Right atrium auricular region (tissue), 2 donors: ENCODE measurements at places on chromosomes 1 and 21. TPM values are rescaled to one million over a fixed set of nuclear protein-coding genes. Genes with fewer than 3 reads are reported as not detected.

Gene TPRG1L
- total RNA-seq = 33.3 TPM

Gene FCRL6
- total RNA-seq = not detected

Gene CRP
- total RNA-seq = not detected

Gene ATP1A4
- total RNA-seq = not detected

Gene MRAP
- not detected for total RNA-seq

Gene FAM72A
- not detected for total RNA-seq

Gene INAVA
- not detected for total RNA-seq
